ENCODE measurements at places on chromosomes 6 and 20. TPM values are rescaled to one million over a fixed set of nuclear protein-coding genes. Genes with fewer than 3 reads are reported as not detected.

Gene WFDC10B
- total RNA-seq, result not detected

Gene GSTA1
- total RNA-seq, result not detected

Gene FAM217A
- total RNA-seq, result not detected

Gene IL17F
- total RNA-seq, result not detected

Gene CTSZ
- total RNA-seq, result 58.6 TPM

Gene EHMT2
- total RNA-seq, result 25.6 TPM

GRCh38 chr6:36830577-36830976 lies 8.7 kb downstream of the CPNE5 start:
- no peak for DNase-seq

- no peak for DNase-seq
Measured at GRCh38 chr6:1665214-1665613, 55.5 kb downstream of the FOXC1 start.

DNA sequence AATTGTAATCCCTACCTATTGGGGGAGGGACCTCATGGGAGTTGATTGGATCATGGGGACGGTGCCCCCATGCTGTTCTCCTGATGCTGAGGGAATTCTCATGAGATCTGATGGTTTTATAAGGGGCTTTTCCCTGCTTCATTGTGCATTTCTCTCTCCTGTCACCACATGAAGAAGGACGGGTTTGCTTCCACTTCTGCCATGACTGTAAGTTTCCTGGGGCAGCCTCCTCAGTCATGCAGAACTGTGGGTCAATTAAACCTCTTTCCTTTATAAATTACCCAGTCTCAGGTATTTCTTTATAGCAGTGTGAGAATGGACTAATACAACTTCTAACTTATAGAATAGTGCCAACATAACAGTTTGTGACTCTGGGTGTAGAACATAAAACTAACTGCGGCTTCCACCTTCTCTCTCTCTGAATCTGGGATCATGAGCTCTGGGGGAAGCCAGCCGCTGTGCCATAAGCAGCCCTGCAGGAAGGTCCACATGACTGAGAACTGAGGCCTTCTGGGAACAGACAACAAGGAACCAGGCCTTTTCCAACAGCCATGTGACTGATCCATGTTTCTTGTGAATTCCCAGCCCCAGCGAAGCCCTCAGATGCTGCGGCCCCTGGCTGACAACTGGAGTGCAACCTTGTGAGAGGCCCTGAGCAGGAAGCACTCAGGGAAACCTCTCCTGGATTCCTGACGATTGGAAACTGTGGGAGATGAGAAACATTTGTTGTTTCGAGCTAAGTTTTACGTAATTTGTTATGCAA lies 3.4 kb upstream of the HLA-A start:
- no peak for DNase-seq

GRCh38 chr6:56733211-56733697 lies 90.6 kb upstream of the DST start:
- DNase-seq, result no peak

GRCh38 chr6:35148167-35148741 lies 7.1 kb upstream of the TCP11 start:
- no peak for DNase-seq

GRCh38 chr6:109174916-109175315 lies 79.6 kb downstream of the CEP57L1 start:
- DNase-seq, result no peak

- no peak for DNase-seq
Measured at GRCh38 chr20:12821249-12821648, 187.5 kb upstream of the SPTLC3 start.

GRCh38 chr20:63980806-63981728 lies at the start of gene PRPF6:
TSS of gene PRPF6 (plus strand) at chr20:63981132. CDS start at chr20:63981246, 114 bp downstream.
- peak; percentile 93 for DNase-seq

GRCh38 chr6:156980515-156980914 lies 203.3 kb downstream of the ARID1B start:
- DNase-seq, result no peak

- no peak for DNase-seq
Measured at GRCh38 chr6:41777551-41778285, 2.0 kb downstream of the FRS3 start.

Data from skin of body (tissue), 3 donors.